Stimulated activated CD4-positive, alpha-beta T cell treated with anti-CD3 and anti-CD28 coated beads, Interleukin-2, amount 100 ng/mL, for 48 hours (primary cell): ENCODE measurements at places on chromosomes 13 and 19.
A peak's percentile ranks its signal among the peaks of the same experiment; 100 is the strongest.

- no peak for DNase-seq
Observed at GRCh38 chr19:54873990-54874389, at the start of gene FCAR. Gene FCAR (plus strand): TSS chr19:54874235. CDS start chr19:54874290, 55 bp downstream.

GRCh38 chr13:28885181-28885580 lies 65.0 kb downstream of the MTUS2 start:
- DNase-seq: no peak

DNA sequence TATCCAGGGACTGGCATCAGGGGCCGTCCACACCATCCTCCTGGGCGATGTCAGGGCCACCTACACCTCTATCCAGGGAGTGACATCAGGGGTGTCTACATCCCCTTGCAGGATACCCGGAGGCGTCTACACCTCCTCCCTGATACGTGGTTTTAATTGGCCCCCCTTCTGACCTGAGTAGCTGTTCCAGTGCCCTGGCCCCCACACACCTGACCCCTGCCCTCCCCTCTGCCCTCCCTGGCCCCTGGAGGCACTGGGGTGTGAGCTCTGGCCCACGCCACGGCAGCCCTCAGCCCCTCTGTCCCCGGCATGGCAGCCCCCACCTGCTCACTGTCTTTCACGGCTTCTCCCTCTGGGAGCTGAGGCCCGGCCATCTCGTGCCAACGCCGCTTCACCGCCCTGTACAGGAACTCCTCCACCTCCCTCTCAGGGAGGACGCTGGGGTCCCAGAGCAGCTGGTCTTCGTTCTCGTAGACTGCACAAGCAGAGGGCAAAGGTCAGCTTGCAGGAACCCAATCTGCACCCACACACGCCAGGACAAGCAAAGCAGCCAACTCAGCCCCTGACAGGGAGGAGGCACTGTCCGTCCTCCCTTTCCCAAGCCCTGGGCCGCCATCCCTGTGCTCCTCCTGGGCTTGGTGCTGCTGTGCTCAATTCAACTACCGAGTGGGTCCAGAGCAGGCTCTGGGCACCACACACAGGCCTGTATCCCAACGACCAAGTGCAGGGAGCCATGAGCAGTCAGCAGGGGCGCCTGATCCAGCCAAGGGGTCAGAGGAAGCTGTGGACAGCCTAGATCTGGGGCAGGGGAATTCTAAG lies 22.2 kb upstream of the PLPP2 start:
- DNase-seq: no peak

GRCh38 chr13:43614063-43614462 lies 172.7 kb downstream of the ENOX1 start:
- DNase-seq: no peak

DNA sequence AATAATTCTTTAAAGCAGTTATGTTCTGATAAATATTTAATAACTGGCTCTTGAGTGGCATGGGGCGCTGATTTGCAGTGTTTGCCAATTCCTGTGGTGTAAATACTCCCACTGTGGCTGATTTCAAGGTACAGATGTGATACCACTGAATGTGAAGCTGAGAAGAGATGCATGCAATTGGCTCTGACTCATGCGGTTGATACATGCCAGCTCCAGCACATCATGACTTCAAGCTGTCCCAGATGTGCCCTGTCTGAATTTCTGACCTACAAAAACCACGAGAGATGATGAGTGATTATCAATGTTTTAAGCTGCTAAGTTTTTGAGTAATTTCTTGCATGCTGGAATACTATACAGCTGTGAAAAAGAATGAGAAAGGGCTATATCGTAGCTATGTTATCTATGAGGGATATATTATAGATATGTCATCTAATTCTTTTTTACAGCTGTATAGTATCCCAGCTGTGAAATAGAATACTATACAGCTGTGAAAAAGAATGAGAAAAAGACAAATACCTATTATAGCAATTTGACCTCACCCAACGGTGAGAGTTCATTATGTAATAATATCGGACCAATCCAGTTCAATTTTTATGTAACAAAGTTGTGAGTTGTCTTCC lies 7.6 kb upstream of the ACSBG2 start:
- DNase-seq: no peak

- DNase-seq: peak; percentile 69
Observed at GRCh38 chr19:35213663-35214632, 14.6 kb downstream of the FAM187B start.

GRCh38 chr19:13926715-13927114 lies 11.5 kb downstream of the PODNL1 start:
- DNase-seq: no peak

- no peak for DNase-seq
Observed at GRCh38 chr19:33713194-33713593, 83.5 kb upstream of the KCTD15 start.

GRCh38 chr13:32622827-32623226 lies 36.6 kb downstream of the PDS5B start:
- peak; percentile 11 for DNase-seq

GRCh38 chr19:43362179-43362578 lies 8.7 kb downstream of the CD177 start:
- DNase-seq: no peak

GRCh38 chr19:33953592-33953991 lies 156.9 kb downstream of the KCTD15 start:
- DNase-seq: no peak

DNA sequence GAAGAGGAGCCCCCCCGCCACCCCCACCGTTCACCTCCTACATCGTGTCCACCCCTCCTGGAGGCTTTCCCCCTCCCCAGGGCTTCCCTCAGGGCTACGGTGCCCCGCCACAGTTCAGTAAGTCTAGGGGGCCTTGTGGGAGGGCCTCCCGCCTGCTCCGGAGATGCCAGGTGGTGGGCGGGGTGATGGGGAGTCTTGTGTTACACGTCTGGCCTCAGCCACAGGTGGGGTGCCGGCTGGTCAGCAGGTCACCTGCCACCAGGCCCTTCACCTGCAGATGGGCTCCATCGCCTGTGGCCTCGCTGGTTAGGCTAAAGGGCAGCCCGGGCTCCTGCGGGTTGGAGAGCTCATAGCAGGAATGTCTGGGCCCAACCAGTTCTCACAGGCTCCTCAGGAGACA lies 8.0 kb upstream of the RPS15 start:
- DNase-seq: no peak

- no peak for DNase-seq
Observed at GRCh38 chr13:32098272-32098671, 66.7 kb downstream of the FRY start.

- DNase-seq: no peak
Observed at GRCh38 chr13:73793361-73793760, 340.8 kb downstream of the KLF12 start.

- no peak for DNase-seq
Observed at GRCh38 chr13:50161052-50161451, 145.8 kb downstream of the KCNRG start.

GRCh38 chr19:50686310-50687032 lies 33.1 kb downstream of the SHANK1 start:
- DNase-seq: no peak

GRCh38 chr19:966485-967088 lies 17.6 kb upstream of the WDR18 start:
- DNase-seq: no peak

DNA sequence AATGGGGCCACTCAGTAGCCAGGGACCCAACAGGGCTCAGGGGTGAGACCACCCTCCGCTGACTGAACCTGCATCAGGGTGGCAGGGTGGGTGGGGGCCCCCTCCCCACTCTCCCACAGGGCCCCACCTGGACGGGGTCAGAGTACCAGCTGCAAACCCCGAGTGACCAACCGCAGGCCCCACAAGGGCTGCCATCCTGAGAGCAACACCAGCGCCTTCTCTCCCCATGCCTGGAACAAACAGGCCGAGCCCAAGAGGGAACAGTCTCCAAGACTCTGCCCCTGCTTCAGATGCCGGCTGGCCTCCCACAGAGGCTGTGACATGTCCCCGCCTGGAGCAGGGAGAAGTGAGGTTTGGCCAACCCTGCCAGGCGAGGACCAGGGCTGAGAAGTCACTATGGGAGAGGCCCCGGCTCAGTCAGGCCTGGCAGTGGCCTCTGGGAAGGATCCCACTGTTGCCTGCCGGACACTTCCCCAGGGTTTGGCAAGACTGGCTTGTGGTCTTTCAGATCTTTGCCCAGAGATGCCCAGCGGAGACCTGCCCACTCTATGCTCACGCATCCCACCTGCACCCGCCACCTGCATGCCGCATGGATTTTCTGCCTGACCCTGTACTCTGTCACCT lies 27.2 kb downstream of the MPND start:
- DNase-seq: no peak

- no peak for DNase-seq
Observed at GRCh38 chr13:44044547-44045179, 165.0 kb downstream of the LACC1 start.

DNA sequence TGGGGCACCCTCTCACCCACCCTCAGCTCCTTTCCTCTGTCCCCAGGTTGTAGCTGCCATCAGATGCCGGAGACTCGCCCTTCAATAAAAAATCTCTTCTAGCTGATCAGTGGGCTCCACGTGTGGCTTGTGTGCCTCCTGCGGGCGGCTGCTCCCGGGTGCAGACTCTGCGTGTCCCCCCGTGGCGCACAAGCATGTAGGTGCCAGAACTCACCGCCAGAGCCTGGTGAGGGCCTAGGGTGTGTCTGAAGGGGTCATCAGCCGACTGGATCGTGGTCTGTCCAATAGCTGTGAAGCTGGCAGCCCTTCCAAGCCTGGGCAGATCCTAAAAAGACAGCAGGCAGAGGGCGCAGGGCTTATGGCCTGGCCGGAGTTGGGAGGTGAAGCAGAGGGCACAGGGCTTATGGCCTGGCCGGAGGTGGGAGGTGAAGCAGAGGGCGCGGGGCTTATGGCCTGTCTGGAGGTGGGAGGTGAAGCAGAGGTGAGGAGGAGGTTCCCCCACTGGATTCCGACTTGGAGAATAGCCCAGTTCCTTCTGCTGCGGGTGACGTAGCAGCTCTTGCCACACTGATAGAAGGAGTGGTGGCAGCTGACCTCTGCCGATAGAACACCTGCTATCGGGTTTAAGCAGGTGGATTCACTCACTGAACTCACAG lies 11.7 kb downstream of the NOP53 start:
- DNase-seq: no peak

DNA sequence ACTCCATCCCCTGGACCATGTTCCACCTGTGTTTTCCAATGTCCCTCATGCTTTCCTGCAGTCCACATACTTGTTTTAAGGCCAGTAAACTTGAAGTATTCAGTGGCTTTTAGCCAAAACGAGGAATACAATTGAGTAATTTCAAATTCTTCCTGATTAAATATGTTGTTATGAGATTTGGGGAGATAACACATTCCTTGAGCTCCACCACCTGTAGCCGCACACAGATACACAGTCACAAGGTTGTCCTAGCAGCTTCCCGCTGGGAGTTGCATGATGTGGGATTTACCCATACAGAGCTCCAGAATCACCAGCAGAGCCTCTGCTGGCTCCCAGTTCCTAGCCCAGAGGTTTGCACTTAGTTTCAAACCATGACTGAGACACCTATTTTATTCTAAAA lies 53.6 kb upstream of the FRY start:
- no peak for DNase-seq

GRCh38 chr13:94534166-94534565 lies 54.7 kb upstream of the DCT start:
- no peak for DNase-seq

- no peak for DNase-seq
Observed at GRCh38 chr19:50181121-50181520, 18.0 kb upstream of the IZUMO2 start.

DNA sequence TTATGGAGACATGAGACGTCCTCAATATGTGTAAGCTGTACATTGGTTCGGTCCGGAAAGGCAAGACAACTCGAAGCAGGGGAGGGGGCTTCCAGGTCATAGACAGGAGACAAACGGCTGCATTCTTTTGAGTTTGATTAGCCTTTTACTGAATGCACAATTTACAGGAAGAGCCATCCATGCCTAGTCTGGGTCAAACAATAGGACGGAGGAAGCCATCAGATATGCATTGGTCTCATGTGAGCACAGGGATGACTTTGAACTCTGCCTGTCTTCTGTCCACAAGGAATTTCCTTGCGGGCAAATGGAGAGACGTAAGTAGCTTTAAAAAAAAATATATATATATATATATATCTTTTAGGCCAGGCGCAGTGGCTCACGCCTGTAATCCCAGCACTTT lies 1.9 kb upstream of the CCNP start:
- no peak for DNase-seq

DNA sequence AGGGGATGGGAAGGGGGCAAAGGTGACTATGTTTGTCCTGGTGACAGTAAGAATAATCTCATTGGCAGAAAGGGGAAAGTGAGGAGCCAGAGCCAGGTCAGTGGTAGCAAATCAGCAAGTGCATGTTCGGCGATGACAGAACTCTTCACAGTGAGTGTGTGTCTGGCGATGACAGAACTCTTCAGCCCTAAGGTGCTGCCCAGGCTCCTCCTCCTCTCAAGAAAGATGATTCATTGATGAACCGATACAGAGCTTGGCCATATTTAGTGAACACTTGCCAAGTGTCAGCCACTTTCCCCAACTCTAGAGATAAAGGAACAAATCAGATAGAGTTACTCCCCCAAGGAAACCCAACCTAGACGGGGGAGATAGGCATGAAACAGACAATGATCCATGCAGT lies 199.3 kb upstream of the UBL3 start:
- DNase-seq: no peak

- DNase-seq: no peak
Observed at GRCh38 chr13:80072231-80072630, 268.7 kb downstream of the SPRY2 start.

- no peak for DNase-seq
Observed at GRCh38 chr19:18651300-18651699, 14.5 kb downstream of the KLHL26 start.

DNA sequence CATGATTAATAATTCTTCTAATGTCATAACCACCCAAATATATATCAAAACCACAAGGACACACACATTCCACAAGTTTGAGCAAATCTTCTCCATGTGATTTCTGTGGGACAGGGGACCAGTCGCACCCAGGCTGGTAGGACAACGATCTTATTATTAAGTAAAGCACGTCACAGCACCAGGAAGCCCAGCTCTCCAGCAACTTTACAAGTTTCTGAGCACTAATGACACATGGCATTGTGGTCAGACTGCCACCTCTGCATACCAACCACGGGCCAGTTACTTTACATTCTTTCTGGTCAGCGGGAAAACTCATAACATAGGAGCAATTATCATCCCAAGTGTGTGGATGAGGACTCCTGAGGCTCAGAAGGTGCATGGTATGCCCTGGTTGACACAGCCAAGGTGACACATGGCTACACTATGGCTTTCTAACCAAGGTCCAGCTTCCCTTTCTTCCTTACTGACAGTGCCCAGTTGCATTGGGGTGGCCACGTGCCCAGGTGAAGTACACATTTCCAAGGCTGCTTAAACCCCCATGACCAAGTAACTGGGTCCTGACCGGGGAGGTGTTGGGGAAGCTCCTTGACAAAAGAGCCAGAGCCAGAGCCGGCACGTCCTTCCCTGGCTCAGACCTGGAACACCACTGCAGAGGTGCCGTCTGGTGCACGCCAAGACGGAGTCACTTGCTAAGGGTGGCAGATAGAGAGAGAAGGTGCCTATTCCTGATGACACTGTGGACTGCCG lies 27.4 kb downstream of the LATS2 start:
- DNase-seq: no peak
